ENCODE measurements at places on chromosomes 6 and 20.
A peak's percentile ranks its signal among the peaks of the same experiment; 100 is the strongest.

DNA sequence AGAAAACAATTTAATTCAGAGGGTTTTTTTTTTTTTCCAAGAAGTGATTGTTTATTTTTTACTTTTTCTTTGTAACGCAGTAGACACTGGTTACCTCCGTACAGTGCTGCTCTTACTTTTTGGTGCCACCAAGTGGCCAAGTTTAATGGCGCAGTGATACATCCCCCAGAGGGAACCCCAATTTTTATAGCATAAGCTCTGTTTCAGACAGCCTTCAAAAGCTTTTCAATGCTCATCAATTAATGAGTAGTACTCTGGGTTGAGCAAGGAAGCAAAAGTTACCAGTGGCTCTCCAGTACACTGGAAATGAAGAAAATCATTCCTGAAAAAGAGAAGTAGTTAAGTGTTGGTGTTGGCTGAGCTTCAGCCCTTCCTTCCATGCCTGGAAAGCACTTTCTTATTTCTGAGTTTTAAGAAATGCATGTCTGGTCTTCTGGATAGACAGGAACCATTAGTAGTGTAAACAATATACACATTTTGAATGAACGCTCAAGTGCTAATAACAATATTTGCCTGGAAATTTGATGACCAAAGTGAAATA, 129.1 kb upstream of the SMLR1 start:
- peak; percentile 32 for DNase-seq

DNA sequence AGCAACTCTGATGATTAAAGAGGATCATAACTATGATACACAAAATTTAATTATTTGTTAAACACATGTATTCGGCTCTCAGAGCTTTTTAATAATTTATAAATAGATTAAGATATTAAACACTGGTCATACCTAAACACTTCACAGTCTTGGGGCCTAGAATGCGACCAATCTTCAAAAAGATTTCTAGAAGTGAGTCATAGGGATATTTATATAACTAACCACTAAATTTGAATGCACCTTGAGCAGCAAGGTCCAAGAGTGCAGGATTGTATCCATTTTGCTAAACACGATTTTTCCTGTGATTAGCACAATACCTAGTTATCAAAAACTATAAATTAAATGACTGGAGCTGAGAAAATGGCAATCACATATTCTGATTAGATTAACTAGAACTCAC, 709.3 kb downstream of the EPHA7 start:
- DNase-seq: no peak

DNA sequence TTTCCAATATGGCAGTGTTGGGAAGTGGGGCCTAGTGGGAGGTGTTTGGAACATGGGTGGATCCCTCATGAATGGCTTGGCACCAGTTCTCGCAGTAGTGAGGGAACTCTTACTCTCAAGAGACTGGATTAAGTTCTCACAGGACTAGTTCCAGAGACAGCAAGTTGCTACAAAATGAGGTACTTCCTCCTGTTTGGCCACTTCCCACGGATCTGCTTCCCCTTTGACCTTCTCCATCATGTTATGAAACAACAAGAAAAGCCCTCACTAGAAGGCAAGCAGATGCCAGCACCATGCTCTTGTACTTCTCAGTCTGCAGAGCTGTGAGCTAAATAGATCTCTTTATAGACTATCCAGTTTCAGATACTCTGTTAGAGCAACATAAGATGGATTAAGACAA, 3.1 kb downstream of the RSPH3 start:
- no peak for DNase-seq

DNA sequence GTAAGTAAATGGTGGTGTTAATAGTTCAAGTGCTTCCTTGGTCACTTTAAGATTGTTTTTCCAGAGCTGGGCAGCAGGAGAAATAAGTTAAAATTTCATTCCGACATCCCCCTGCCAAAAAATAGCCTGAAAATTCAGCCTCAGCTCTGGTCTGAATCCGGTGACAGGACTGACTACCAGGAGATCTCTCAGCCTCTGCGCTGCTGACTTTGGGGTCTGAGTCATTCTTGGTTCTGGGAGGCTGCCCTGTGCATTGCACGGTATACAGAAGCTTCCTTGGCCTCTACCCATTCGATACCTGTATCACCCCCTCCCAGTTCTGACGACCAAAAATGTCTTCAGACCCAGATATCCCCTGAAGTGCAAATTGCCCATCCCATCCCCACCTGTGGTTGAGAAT, 36.3 kb upstream of the TFAP2C start:
- DNase-seq: no peak

DNA sequence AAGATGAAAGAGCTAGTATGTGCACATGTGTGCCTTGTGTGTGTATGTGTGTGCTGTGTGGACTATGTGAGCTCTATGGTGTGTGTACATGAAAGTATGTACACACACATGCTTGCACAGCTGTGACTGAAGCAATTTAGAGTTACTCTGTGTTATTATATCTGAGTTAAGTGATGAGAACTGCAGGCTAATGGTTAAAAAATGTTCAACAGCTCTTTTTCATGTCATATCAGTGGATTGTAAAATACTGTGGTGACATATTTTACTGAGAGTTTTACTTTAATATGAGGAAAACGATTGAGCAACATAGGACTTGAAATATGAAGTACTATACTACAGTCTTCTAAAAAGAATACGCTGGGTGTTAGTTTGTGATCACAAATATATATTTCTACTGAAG, 195.7 kb upstream of the KCNK16 start:
- no peak for DNase-seq

DNA sequence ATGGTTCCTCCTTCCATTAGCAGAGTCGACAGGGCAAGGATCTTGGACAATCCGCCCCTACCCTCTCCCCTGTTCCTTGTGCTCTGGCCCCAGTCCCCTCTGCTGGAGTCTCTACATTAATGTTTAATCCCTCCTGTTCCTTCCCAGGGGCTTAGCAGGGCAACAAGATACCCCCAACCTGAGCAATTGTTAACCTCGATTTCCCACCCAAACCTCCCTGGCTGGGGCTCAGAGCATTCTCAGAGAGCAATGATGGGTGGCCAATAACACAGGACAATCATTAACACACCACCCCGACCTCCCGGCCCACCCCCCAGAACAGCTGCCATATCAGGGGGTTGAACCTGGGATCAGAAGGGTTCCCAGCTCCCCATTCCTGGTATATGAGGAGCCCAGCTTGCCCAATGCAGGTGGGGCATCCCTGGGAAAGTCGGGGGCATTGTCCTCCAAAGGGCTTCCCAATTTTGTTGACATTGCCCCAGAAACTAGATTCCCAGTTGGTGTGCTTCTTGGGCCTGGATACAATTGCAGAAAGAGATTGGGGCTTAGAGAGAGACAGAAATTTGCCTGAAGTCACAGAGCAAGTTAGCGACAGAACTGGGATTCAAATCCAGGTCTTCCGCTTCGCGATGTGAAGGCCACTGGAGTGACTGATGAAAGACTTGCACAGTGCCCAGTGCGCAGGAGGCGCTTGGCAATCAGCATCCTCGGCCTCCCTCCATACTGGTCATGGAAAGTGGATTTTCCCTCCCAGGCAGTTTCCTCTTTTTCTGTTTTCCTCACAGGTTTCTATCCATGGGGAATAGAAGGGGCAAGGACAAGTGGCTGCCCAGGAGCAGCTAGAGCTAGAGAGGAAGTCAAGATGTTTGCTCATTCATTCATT, 59.6 kb upstream of the TTPAL start:
- no peak for DNase-seq

- no peak for DNase-seq
These were observed 147.3 kb downstream of the LAMA2 start for GRCh38 chr6:129030215-129030614.

DNA sequence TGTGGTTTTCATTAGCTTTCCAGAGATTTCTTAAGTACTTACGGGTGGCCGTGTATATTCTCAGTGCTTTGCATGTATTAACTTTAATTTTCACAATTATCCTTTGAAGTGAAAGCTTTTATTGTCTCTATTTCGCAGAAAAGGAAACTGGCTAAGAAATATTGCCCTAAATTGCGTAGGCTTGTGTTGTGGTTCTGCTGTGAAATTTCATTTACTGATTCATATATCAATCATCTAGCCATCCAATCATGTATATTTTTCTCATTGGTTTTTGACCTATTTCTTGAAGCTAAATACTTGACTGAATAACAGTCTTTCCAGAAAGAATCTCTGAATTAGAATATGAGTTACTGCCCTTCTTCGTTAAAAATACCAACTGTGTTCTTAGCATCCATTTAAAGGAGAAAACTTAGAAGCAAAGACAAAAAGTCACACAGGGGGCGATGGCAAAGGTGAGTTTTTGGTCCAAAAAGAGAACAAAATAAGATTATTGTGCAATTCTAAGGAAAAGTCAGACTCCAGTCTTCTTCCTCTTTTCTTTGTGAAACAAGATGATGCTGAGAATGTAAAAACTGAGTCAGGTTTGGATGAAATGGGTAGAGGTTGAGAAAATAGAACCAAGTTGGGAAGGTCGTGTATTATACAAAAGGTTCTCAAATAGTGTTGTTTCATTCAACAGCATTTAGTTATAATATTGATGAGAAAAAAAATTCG, 1.4 kb downstream of the CYB5R4 start:
- DNase-seq: no peak

DNA sequence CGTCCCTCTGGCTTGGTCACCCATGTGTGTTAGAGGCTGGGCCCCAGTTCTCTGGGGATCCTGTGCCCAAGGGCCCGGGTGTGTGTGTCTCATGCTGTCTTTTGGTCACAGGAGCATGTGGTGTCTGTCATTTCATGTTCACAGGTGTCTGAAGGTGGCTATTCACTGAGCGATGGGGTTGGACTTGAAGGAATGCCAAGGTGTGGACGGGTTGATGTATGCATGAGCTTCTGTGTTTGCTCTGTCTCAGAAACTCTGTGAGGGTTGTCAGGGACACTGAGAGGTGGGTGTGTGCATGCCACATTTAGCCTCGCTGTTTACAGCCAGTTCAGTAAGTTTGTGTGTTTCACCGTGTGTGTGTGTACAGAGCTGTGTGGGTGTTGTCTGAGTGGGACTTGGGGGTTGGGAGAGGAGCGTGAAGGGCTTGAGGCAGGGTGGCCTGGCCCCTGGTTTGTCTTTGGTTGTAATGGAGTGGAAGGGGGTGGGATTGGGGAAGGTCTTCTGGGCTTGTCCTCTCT, 1.2 kb downstream of the DDR1 start:
- DNase-seq: no peak

DNA sequence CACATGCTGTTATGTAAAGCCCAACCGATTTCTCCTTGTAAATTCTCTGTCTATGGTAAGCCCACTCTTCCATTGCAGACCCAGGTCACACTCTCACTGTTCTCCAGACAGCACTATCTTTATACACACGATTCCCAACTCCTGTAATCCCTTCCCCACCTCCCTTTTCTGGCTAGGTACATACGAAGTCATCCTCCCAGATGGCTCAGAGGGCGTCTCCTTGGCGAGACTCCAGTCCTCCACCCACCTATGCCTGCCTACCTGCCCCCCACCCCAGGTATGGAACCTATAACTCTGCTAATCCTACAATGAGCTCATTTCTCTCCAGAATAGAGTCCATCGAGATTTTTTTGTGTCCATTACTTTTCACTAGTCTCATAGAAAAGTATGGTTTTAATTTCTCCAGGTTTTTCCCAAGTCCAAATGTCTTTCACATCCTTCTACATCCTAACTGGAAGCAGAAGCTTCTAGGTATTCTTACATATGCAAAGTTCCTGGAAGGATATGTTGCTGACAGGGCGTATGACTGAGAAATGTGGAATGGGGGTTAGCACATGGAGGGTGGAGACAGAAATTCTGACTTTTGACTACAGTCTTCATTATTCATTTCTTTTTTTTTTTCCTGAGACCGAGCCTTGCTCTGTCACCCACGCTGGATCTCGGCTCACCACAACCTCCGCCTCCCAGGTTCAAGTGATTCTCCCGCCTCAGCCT, 22.8 kb downstream of the SCML4 start:
- no peak for DNase-seq

DNA sequence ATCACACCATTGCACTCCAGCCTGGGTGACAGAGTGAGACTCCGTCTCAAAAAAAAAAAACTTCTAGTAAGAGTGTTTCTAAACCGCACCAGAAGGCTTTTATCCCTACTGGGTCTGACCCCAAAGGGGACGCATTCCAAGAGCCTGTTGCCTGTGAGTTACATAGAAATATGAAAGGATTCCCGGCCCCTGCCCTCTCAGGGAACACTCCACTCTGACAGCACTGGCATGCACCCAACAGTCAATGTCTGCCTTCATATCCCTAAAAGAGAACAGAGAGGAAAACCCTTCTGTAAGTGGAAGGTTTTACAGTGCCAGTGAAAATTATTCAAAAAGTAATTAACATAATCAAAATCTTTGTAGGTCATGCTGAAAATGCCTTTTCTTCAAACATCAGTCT, 117.1 kb upstream of the PTPRT start:
- DNase-seq: no peak

DNA sequence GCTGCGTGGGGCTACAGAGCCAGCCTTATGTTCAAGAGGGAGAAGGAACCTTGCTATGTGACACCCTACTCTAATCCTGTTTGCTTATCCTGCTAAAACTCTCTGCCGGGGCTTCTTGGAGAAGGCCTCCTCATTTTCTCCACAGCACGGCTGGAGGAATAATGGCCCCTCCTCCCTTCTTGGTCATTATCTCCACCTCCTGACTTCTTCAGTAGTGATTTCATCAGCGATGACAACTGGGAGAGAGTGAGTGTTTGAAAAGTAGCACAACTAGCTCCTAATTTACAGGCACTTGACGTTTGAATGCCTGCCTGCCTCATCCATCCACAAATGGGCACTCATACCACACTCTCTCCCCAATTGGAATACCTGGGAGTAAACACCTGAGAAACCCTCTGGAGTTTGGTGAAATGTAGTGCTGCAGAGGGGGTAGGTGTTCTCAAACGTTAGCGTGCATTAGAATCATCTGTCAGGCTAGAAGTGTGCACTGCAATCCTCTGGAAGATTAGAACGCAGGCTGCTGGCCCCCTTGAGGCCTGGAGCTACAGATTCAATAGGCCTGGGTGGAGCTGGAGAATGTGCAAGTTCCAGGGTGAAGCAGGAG, 148.5 kb downstream of the FOXC1 start:
- DNase-seq: no peak

- DNase-seq: no peak
These were observed 1.7 kb upstream of the PKIG start for GRCh38 chr20:44580581-44581268.

DNA sequence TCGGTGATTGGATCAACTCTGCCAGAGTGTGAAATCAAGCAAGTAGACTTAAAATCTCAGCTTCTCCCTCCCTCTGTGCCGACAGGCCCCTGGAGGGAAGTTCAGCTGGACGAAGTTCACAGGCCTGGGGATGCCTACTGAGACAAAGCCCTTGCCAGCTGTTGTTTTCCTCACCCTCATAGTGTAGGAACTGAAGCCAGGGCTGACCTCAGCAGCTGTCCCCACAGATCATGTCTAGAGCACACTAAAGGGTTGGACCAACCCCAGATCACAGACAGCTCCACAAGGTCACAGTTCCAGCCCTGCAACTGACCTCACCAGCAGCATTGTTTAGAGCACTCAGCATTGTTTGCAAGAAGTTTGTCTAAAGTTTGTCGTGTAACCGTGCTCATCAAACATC, 261.9 kb upstream of the ECI2 start:
- DNase-seq: no peak

GRCh38 chr20:37627060-37627766, 66.6 kb upstream of the CTNNBL1 start:
- DNase-seq: peak; percentile 33

GRCh38 chr6:3617681-3618311, 133.7 kb downstream of the PXDC1 start:
- DNase-seq: no peak

Measured in HuH-7.5 (cell line).